ENCODE measurements at places on chromosomes 7 and 10.
A peak's percentile ranks its signal among the peaks of the same experiment; 100 is the strongest.

GRCh38 chr7:12643001-12643643, 44.3 kb upstream of the ARL4A start:
- DNase-seq = no peak

- no peak for DNase-seq
These were observed 93.6 kb upstream of the INSIG1 start for GRCh38 chr7:155203882-155204691.

GRCh38 chr10:121524157-121524817, 74.0 kb downstream of the FGFR2 start:
- DNase-seq = no peak

GRCh38 chr10:71754562-71754961, 18.8 kb downstream of the VSIR start:
- DNase-seq = no peak

DNA sequence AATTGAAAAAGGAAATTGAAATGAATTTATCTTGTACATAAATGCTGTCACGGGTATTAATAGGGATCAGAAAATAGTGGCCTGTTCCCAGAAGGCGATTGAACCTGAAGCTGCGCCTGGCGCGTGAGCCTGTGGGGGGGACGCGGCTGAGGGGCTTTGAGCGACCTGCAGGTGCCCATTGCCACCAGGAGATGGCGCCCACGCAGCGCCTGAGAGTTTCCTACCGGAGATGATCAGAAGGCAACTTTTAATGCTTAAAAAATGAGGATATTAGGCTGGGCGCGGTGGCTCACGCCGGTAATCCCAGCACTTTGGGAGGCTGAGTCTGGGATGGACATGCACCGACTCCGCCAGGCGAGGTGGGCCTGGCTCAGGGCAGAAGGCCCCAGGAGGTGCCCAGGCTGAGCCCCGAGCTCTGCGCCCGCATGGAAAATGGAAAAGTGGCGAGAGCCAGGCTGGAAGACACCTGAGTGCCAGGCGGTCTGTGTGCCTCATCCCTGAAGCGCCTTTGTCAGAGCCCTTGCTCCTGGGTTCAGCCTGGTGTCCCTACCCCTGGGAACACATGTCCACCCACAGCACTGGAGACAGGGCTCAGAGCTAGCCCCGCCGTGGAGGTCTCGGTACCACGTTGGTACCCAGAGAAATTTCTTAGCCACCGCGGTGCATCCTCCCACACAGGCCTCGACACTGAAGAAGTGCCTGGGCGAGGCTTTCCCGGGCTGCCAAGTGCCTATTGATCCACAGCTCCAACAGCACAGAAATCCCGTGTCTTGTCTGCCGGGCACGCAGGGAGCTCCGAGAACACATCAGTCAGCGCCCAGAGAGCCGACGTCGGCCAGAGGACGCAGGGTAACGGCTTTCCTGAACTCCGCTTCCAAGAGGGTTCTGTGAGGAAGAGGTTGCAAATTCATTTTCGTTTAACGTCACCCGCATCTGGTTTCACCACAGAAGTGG, 117.4 kb downstream of the INPP5A start:
- peak; percentile 31 for DNase-seq

DNA sequence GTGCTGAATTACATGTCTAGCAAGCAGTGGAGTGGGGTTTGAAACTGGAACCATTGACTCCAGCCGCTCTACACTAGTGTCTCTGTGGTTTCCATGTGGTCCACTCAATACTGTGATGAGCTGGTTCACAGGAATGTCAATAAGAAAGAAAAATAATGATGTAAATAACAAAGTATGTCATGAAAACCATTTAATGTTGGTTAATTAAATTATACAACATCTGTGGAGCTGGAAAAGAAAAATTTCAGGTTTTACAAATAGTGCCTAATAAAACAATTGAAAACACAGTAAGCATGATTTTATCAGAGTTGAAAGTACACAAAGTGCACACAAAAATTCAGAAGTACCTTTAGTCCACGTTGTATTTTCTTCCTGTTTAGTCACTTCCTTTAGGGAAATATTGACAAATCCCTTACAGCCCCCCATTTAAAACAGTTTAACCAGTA, 28.7 kb upstream of the NAMPT start:
- no peak for DNase-seq

GRCh38 chr10:132546567-132547420, 9.2 kb downstream of the INPP5A start:
- no peak for DNase-seq

DNA sequence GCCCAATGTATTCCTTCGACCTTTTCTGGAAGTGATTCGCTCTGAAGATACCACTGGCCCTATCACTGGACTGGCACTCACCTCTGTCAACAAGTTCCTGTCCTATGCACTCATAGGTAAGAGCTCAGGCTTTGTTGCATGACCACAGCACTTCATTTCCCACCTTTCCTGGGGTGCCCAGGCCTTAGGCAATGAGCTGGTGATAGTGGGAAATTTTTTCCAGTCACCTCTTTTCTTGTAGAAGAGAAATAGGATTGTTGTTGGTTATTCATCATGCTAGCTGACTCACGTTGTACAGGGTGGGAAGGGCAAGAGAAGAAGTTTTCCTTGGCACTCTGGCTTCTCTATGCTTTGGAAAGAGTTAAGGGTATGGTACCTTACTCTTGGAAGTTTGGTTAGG, 51.4 kb upstream of the NFKB2 start:
- no peak for DNase-seq

DNA sequence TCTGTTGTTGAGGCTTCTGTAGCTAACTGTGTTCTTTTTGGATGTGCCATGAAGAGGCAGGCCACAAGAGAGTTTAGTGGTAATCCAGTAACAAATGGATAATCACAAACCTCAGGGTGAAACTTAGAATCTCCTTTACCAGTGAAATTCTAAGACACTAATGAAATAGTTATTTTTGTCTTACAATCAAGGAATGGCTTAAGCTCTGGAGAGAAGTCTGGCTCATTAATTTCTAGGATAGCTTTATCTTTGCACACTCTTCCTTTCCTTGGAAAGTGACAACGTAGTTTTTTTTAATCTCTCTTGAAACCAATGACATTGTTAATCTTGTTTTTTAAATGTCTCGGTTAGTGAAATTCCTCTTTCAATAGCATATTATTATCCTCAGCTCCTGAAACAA, 93.7 kb upstream of the IFRD1 start:
- DNase-seq = no peak

GRCh38 chr10:58350023-58350422, 15.2 kb downstream of the UBE2D1 start:
- DNase-seq = no peak

DNA sequence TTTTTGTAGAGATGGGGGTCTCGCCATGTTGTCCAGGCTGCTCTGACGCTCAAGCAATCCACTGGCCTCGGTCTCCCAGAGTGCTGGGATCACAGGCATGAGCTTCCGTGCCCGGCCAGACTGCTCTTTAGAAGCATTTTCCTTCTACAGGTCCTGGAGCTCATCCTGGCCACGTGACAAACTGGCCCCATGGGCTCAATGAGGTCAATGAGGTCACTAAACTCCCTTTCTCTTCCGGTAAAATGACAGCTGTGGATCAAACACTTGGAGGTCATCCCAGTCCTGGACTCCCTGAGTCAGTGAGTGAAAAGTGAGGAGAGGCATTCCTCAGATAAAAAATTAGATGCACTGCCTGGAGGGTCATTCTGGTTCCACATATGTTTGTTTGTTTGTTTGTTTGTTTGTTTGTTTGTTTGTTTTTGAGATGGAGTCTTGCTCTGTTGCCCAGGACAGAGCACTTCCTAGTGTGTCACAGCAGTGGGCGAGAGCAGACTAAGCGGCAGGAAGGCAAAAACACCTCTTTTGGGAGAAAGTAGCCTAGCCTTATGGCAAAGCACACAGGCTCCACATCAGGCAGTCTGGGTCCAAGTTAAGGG, 134.9 kb downstream of the TNS3 start:
- DNase-seq = no peak

GRCh38 chr7:47283497-47284131, 298.3 kb downstream of the TNS3 start:
- DNase-seq = no peak

GRCh38 chr10:62903828-62904227, 87.7 kb upstream of the EGR2 start:
- no peak for DNase-seq

GRCh38 chr7:7665031-7665430, 24.5 kb downstream of the UMAD1 start:
- DNase-seq = no peak

DNA sequence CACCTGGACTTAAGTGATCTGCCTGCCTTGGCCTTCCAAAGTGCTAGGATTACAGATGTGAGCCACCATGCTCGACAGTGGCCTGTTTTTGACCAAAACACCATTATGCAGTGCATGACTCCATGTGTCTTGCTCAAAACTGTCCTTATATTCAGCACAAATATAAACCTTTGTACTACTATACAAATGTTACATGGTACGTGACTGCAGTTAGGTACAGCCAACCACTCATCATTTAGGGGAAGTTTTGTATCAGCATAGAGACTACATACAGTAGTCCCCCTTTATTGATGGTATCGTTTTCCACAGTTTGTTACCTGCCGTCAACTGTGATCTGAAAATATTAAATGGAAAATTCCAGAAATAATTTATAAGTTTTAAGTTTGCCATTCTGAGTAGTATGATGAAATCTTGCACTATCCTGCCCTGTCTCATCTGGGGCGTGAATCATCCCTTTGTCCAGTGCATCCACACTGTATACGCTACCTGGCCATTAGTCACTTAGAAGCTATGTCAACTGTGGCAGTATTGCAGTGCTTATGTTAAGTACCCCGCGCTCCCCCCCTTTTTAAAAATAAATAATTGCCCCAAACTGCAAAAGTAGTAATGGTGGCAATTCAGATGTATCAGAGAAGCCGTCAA, 23.3 kb upstream of the ZNF282 start:
- DNase-seq = no peak

- DNase-seq = no peak
These were observed 403.5 kb upstream of the ANKRD30A start for GRCh38 chr10:36721871-36722270.

DNA sequence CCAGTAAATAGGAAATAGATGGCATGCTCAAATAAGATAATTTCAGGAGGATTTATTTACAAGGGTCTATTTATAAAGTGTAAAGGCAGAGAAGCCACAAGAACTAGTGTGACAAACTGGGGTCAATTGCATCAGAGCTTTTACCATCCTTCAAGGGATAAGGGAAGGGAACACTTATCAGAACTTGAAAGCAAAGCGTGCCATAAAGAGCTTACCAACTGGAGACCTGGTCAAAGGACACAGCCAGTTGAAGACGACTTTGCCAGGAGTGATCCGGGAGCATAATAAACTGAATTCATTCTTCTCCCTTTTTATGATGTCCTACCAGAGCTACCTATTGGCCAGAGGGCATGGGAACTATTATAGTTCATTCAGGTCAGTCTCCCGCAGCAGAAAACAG, 3.2 kb upstream of the PPP1R3A start:
- DNase-seq = no peak

- DNase-seq = peak; percentile 4
These were observed 92.7 kb upstream of the GPR26 start for GRCh38 chr10:123573236-123574108.

GRCh38 chr7:143384148-143384547, 3.0 kb downstream of the ZYX start:
- DNase-seq = no peak

GRCh38 chr7:121777672-121778071, 95.3 kb upstream of the PTPRZ1 start:
- no peak for DNase-seq

DNA sequence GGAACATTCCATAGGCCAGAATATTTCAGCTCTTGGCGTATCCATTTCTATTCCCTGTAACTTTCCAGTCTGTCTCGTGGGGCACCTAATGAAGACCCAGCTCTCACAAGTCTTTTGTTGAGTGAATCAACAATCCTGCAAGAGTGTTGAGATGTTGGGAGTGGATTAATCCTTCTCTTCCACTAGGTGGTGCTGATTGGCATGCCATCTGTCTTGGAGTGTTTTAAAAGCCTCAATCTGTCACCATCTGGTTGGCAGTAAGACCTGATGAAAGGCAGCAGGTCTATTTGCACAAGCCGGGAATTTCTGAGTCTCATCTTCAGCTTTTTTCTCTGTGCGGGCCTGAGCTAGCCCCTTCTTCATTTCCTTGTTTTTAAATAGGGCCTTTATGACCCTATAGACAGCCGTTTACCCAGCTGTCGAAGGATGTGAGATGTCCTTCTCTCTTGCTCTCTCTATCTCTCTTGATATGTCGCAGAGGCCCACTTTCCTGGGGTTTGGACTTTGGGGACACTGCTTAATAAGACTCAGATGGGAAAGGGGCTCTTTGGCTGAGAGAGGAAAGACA, 180.5 kb downstream of the ZNF365 start:
- DNase-seq = no peak

GRCh38 chr7:99314504-99314903, 11.2 kb upstream of the ARPC1A start:
- DNase-seq = no peak

DNA sequence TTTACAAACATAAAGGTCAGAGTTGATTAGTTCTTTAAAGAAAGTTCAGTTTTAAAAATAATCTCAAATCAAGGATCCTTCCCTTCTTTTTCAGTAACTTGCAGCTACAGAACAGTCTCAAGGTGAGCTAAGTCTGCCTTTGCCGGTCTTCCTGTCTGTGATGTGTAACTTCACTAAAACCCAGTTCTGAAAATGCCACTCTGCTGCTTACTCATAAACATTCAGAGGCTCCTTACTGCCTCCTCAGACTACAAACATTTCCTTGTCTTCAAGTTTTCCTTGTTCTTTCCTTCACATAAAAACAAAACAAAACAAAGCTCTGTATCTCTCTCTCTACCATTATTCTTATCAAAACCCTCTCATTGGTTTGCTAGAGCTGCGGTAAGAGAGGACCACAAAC, 128.7 kb downstream of the ETV1 start:
- DNase-seq = no peak

DNA sequence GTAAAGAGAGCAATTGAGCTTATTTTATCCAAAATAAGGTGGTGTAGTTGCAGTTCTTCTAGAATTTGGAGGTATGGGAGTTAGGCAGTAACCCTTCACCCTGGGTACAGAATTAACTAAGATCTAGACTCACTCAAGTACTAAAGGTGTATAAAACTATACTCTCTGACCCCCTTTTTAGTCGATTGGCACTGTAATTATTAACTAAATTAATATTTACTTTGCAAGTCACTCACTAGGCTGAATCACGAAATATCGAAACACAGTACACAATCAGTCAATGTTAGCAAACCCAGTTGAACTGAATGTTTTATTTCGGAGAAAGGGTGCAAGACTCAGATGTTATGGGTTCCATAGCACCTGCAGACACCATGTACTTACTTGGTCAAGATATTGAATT, 14.6 kb upstream of the CYP2C19 start:
- DNase-seq = no peak

GRCh38 chr7:32043688-32044087, 26.5 kb downstream of the PDE1C start:
- DNase-seq = no peak

DNA sequence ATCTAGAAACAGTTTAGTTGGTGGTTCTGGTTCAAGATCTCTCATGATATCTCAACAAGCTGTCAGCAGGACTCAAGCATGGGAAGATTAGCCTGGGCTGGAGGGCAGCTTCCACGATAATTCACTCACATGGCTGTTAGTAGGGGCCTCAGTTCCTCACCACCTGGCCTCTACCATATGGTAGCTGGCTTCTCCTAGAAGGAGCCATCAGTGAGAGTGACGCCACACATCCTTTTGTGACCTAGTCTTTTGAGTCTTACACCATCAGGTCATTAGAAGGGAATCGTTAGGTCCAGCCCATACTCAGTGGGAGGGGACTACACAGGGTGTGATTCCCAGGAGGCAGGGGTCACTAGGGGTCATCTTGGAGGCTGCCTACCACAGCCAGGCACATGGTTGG, 239.3 kb upstream of the PLPP4 start:
- DNase-seq = no peak

- DNase-seq = no peak
These were observed 117.5 kb downstream of the TCF7L2 start for GRCh38 chr10:113067501-113067900.

- DNase-seq = no peak
These were observed 26.4 kb downstream of the YAE1 start for GRCh38 chr7:39592586-39592985.
